ENCODE measurements at places on chromosomes 4 and X. TPM values are rescaled to one million over a fixed set of nuclear protein-coding genes. Genes with fewer than 3 reads are reported as not detected.

PDS5A gene
- 106 TPM for total RNA-seq

GLRA2 gene
- not detected for total RNA-seq

RRH gene
- 0.15 TPM for total RNA-seq

RLIM gene
- total RNA-seq = 28.0 TPM

ASB12 gene
- total RNA-seq = not detected

SLC6A14 gene
- total RNA-seq = not detected

ARSD gene
- total RNA-seq = 4.1 TPM
